Prostate gland (tissue), 2 donors: ENCODE measurements at places on chromosomes 6 and 20. TPM values are rescaled to one million over a fixed set of nuclear protein-coding genes. Genes with fewer than 3 reads are reported as not detected.

PI16 gene
- 18.0 TPM for total RNA-seq

SYNGAP1 gene
- 24.8 TPM for total RNA-seq

CDH22 gene
- total RNA-seq: 3.3 TPM

KHDC1 gene
- total RNA-seq: 4.2 TPM

COX7A2 gene
- 724 TPM for total RNA-seq

C6orf15 gene
- not detected for total RNA-seq

MUC21 gene
- 0.28 TPM for total RNA-seq

GMNN gene
- 129 TPM for total RNA-seq

PTGIS gene
- 12.9 TPM for total RNA-seq

SASH1 gene
- total RNA-seq: 34.3 TPM

HAO1 gene
- total RNA-seq: not detected

DNA sequence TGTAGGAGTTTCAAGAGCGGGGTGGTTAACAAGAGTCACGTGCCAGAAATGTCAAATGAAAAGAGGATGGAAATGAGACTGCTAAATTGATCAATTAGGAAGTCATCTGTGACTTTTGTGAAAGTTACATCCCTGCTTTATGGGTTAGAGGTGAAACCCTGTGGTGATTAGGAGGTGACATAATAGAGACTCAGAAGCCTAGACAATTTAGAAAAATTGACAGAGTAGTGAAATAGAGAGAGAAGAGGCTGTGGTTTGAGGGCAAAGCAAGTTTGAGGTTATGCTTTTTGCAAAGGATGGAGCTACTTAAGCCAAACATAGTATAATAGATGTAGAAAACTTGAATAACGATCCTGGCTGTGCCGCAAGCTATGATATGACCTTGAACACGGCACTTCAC is 71.8 kb downstream of the IMPG1 start:
- no peak for DNase-seq

- DNase-seq: no peak
Measured at GRCh38 chr20:34985461-34986310, 30.0 kb downstream of the MYH7B start.

- DNase-seq: no peak
Measured at GRCh38 chr6:17015144-17015543, 86.7 kb upstream of the STMND1 start.

DNA sequence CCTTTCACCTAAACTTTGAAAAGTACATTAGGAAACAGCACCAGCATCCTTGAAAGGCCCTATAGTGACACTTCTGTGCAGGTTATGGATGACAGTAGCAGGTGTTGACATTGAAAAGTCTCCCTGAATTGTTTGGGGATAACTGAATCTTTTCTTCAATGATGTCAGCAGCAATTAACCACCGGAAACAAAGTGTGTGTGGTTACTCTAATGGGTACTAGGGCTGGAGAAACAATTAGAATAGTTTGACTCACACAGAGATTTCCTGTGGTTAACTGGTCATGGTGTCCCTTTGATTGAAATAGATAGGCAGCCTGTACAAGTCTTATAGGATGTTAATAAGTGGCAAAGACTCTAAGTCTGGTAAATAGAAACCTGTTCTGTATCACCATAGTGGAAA is 189.1 kb downstream of the TBX18 start:
- DNase-seq: no peak

GRCh38 chr6:36171573-36171972 is 25.0 kb upstream of the BRPF3 start:
- DNase-seq: no peak

- no peak for DNase-seq
Measured at GRCh38 chr20:57289391-57290177, 23.1 kb upstream of the BMP7 start.

DNA sequence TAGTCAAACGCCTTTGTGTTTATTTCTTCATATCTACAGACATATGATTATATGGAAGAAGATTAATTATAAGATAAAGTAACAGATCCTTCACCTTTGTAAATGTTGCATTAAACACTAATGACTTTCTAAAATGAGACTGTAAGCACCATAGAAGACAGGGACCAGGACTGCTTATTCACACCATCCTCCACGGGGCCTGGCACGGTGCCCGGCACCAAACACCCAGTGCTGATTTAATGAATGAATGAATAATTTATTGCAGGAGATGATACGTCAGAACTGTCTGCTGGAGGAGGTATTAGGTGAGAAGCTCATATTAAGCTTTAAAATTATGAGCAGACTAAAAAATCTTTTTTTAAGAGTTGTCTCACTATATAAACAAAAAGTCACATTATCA is 88.3 kb downstream of the SLX4IP start:
- DNase-seq: no peak

DNA sequence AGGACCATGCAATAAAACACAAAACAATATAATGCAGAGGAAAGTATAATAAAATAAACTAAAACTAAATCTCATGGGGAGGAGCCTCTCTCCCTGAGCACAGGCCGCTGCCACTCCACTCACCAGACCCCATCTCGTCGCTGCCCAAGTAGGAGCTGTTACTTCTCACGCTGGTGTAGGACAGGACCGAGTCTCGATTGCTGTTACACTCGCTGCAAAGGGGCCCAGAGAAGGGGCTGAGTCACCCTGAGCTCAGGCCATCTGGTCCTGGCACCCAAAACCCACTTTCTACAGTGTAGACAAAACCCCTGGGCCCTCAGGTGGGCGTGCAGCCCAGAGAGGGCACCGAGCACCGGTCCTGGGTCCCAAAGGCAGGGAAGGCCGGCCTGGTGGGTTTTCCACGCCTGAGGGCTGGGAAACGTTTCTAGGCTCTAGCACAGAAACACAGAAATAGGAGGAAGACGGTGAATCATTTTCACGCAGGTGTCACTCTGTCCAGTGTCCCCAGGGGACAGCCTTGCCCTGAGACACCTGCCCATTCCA is 183.4 kb downstream of the PREX1 start:
- DNase-seq: no peak

- DNase-seq: peak; percentile 97
Measured at GRCh38 chr6:99424761-99425646, at the start of gene PNISR. PNISR (minus strand) TSS chr6:99425308; CDS start chr6:99414659, 10,649 bp downstream.

- no peak for DNase-seq
Measured at GRCh38 chr6:15063253-15063853, 182.5 kb upstream of the JARID2 start.

GRCh38 chr6:130922922-130923321 is 95.7 kb downstream of the SMLR1 start:
- DNase-seq: no peak

DNA sequence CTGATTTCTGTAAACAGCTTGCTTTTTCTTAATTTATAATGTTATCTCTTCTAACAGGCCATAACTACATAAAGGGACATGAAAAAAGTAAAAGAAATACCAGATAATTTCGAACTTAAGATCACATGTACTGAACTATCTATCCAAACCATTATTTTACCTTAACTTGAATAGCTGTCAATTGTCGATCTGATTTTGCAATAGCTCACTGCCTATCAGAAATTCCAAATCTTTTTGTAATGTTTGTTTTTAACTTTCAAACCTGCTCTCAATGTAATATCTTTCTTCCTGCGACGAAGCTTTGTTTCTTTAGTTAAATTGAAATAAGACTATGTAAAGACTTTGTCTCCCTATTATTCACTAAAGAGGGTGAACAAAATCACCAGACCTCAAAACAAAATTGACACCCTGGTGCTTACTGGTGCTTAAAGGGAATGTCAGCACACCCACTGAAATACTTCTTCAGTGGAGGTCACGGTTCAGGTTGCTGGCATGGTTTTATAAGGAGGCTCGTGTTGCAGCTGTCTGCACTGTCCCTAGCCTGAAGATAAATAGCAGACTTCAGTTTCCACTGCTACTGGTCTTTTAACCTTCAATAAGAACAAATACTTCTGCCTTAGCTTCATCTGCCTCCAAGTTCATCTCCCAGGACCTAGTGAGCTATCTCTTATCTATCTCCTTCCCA is 117.5 kb upstream of the QKI start:
- no peak for DNase-seq

GRCh38 chr20:10357974-10358373 is 76.0 kb downstream of the MKKS start:
- DNase-seq: no peak

GRCh38 chr6:157821342-157822033 is 1.6 kb upstream of the SNX9 start:
- DNase-seq: no peak

DNA sequence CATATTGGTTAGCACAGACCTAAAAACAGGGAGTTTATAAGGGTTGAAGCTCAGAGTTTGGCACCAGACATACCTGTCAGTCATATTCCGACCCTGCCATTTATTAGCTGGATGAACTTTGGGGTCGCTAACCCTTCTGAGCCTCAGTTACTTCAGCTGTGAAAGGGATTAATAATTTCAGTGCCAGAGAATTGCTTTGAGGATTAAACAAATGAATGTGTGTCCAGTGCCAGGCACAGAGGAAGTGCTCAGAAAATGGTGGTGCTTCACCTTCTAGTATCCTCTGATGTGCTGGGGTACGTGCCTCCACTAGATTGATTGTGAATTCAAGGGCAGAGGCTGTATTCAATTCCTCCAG is 4.1 kb upstream of the EPB41L1 start:
- DNase-seq: no peak

- DNase-seq: no peak
Measured at GRCh38 chr20:53157443-53158408, 185.6 kb downstream of the TSHZ2 start.

DNA sequence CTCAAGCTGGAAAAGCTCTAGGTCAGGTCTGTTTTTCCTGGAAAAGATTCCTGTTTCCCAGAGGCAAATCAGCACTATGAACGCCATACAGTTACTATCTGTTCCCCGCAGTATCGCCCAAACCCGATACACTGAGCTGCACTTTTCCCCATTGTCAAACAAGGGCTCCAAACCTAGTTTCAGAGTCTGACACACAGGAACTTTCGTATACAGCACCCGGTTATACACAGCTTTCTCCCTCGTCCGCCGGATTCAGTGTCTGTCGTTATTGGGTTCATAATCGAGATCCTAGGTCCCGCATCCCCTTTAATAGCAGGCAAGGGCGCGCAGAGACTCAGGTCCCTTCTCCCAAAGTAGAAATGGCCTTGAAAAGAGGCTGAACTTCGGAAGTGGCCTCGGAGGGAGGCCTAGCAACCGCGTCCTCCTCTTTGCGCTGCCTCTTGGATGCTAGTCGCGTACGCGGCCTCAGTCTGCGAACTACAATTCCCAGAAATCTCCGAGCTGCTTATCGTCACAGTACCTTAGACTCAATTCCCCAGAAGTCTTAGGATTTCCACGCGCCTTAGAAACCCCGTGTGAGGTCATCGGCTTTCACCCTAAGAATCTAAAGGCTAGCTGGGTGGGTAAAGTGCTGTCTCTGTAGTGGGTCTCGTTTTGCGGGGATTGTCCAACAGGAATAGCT is 34.2 kb downstream of the ZNF391 start:
- no peak for DNase-seq

DNA sequence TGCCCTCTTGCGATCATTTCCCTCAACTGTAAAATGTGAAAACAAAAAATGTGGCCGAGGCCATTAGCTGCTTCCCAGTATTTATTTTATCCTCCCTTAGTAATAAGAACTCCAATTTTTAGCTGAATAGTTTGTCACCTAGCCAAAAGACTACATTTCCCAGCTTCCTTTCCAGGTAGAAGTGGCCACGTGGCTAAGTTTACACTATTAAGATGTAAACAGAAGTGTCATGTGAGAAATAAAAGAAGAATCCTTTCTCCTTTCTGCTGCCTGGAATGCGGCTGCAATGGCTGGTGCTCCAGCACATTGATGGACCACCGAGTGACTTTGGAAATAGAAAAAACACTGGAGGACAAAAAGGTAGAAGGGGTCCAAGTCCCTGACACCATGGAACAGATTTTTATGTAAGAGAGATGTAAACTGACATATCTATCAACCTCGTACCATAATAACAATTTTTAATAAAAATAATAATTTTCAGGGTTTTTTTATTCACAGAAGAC is 268.8 kb downstream of the PKHD1 start:
- no peak for DNase-seq

GRCh38 chr6:35084041-35084491 is 57.1 kb downstream of the TCP11 start:
- DNase-seq: no peak

GRCh38 chr6:46203391-46204177 is 32.8 kb upstream of the ENPP5 start:
- no peak for DNase-seq

DNA sequence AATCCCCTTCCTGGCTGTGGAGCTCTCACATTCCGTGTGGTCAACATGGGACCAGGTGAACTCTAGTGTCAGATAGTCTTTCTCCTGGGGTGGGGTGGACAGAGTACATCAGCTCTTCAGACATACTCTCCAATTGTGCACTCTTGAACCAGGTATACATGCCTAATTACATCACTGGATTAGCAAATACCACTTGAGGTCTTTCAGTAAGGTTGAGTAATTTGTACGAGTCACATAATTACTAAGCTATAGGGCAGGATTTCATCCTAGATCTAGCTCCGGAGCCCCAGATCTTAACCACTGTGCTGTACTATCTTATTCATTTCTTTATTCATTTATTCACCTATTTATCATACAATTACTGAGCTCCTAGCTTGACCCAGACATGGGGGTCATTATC is 821.3 kb downstream of the TFAP2A start:
- no peak for DNase-seq

DNA sequence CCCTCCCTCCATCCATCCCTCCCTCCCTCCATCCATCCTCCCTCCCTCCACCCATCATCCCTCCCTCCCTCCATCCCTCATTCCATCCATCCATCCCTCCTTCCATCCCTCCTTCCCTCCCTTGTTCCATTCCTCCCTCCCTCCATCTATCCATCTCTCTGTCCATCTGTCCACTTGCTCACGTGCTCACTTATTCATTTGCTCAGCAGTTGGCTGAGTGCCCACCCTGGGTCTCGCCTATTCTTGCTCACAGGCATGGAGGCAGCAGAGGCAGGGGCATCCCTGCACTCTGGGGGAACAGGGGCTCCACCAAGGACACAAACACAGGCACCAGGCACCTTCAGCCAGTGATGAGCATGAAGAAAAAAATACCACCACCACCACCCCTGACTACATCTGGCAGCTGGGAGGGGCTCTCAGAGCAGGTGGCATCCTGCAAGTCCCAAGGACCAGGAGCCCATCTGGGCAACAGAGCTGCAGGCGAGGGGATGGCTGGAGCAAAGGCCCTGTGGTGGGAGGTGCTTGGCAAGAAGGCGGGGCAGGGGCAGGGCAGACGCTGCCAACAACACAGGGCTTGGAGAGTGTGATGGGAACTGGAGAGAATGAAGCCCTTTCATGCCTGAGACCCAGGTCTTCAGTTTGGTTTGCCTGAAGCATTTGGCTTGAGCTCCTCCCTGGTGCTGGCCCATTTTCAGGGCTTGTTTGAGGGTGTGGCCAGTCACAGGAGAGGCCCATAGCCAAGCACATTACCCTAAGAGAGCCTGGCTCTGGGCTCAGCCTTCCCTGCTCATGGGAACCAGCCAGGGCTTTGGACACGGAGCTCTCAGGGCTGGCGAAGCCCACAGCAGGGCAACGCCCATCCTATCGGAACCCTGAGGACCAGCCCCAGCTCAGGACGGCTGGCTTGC is 40.2 kb upstream of the MRGBP start:
- DNase-seq: no peak
